ENCODE measurements at places on chromosomes 6 and 20.

GRCh38 chr20:8809107-8809953, 259.6 kb upstream of the PLCB4 start:
- DNase-seq = no peak

DNA sequence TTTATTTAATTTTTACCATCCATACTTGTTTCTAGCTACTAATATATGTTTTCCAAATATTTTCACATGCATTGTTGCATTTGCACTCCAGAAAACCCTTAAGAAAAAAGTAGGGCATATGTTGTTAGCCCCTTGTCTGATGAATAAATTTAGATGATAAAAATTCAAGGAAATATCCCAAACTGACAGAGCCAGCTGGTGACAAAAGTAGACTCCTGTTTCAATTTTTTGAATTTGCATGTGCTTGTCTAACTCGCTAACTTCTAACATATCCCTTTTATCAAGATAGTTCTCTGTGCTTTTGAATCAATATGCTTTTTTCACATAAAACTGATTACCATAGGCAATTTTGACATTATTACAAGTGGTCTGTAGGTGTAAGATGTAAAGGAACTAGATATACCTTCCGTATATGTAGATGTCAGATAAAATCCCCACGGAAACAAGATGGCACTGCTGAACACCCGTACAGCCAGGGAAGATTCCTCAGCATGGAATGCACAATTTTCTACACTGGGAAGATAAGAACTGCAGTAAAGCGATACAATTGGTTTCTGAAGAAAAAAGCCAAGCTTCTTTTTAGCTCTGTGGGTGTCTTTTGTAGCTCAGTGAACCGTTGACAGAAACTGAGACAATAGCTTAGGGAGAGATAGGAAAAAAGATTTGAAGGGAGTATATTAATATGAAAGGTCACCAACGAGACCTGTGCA, 437.6 kb upstream of the RNF217 start:
- no peak for DNase-seq

DNA sequence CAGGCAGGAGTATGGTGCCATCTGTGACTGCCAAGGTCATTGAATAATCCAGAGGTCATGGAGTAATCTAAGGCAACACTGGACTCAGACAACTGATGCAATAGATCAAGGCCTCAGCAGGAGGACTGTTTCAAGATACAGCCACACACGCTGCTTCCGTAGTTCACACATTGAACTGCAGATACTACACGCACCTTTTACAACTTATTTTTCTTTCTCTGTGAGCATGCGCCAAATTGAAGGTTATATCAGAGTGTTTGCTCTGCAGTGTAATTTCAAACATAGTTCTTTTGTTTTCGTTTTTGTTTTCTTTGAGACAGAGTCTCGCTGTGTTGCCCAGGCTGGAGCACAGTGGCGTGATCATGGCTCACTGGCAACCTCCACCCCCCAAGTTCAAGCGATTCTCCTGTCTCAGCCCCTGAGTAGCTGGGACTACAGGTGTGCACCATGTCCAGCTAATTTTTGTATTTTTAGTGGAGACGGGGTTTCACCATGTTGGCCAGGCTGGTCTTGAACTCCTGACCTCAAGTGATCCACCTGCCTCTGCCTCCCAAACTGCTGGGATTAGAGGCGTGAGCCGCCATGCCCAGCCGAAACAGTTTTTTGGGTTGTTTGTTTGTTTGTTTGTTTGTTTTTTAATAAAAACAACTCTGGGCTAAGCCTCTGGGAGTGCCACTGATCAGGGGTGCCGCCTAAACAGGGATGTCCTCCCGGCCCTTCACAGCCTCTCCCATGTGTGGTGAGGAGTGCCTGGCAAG, 96.6 kb upstream of the NAA20 start:
- no peak for DNase-seq

DNA sequence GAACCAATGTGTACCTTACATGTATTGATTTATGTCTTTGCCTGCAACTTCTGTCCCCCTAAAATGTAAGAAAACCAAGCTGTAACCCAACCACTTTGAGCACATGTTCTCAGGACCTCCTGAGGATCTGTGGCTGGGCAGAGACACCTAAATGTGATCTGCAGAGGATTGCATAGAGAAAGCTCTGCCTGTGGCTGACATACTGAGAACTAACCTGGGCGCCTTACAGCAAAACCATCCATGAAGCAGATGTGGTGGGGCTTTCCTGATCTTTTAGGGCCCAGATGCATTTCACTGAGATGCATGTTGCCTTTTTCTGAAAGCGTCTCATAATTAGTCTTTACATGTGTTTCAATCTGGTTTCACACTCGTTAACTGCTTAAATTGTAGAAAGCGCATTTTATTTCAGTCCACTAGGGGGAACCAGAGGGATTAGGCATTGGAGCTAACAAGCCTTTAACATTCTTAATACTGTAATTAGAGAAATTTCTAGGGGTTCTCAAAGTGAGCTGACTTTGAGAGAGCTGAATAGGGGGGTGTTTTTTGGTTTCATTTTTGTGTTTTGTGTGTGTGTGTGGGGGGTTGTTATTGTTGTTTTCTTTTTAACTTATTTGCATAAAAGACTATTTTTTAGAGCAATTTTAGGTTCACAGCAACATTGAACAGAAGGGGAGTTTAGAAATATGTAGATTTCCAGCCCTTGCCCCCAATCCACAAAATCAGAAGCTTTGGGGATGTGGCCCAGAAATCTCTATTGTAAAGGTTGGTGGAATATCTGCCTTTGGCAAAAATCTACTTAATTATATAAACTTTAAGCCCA, 50.9 kb upstream of the FAM184A start:
- DNase-seq = peak; percentile 45

GRCh38 chr6:12008366-12009179, 3.5 kb upstream of the HIVEP1 start:
- DNase-seq = peak; percentile 7

DNA sequence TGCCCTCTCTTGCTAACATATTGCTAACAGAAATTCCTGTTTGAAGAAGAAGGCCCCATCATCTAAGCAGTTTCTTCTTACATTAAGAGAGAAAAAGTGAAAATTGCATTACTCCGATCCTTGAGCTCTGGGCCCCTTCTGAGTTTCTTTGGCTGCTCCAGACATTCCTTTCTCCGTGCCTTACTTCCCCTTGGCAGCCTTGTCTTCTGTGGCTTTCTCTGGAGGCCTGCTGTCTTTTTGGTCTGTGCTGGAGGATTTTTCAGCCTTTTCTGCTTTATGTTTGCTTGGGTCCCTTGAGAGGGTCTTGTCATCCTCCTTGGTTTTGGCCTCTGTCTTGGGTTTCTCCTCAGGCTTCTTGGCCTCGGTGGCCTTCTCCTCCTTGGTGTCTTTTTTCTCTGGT, 378.8 kb upstream of the CHD6 start:
- DNase-seq = no peak

- DNase-seq = no peak
These were observed 229.8 kb downstream of the SOX4 start for GRCh38 chr6:21823371-21823770.

DNA sequence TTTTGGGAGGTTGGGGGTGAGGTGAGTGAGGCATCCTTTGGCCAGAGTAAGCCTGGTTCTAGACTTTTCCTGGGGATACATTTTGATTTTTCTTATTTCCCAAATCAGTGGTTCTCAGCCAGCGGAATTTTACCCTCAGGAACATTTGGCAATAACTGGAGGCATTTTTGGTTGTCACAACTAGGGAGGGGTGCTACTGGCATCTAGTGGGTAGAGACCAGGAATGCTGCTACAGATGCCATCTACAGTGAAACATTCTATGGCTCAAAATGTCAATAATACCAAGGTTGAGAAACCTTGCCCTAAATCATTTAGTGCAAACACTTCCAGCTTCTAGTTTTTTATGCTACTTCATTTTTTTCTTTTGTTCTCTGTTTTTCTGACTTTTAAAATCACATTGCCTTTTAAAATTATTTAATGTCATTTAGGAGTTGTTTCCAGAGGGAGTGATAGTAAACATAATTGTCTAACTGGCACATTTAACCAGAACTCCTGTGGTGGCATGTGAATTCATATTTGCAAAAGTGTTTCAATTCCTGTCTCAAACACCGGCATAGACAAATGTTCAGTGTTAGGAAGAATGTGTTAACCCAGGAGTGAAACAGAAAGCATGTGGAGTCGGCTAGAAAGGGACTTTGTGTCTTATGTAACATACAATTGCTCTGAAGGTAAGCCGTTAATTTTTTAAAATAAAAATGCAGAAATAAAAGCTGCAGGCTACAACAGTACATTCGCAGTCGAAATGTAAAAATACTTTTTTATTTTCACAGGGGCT, 59.0 kb downstream of the QRSL1 start:
- no peak for DNase-seq

DNA sequence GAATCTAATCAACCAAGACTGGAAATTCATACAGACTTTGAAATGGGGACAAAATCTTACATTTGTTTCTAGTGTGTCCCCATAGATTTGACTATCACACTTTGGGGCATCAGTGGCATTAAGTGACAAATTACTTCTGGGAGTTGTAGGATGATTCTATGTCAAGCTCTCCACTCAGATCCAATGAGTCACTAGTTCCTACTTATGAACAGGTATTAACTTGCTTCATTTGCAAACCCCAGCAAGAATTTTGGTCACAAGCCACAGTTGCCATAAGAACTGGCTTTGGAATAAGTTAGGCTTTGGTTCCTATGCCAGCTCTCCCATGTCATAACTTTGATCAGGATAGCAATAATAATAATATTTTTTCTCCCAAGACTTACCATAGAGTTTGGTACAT, 77.6 kb upstream of the PTPRK start:
- DNase-seq = no peak

DNA sequence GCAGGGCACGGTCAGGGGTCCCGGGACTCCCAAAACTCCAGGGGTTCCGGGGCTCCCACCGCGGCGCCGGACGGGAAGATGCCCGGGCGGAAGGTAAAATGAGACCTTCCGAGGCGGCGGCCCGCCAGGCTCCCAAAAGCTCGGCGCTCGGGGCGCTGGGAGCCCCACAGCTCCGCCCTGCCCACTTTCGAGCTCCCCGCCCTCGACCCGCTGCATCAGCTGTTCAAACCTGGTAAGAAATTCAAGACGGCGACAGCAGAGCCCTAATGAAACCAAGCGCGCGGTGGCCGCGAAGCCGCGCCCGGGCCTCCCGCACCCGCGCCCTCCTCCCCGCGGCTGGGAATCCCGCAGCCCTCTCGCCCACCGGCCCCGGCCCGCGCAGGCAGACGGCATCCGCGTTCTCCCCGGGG, 369 bp downstream of the SLC4A11 start:
- DNase-seq = no peak

DNA sequence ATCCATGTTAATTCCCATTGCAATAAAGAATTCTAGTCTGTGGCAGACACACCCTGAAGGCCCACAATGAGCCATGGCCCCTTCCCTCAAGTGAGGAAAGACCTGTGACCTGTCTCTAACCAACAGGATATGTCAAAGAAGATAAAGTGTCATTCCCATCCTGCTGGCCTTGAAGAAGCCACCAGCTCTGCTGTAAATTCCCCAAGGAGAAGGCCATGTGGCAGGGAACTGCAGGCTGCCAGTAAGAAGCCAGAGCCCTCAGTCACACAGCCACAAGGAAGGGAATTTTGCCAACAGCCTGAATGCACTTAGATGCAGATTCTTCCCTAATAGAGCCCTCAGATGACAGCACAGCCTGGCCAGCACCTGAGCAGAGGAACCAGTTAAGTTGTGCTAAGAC, 24.8 kb downstream of the VIP start:
- no peak for DNase-seq

GRCh38 chr20:13736436-13737191, 48.1 kb downstream of the ESF1 start:
- DNase-seq = no peak

GRCh38 chr6:110040716-110041115, 62.6 kb downstream of the GPR6 start:
- DNase-seq = no peak

GRCh38 chr20:35117196-35117595, 24.6 kb upstream of the TRPC4AP start:
- no peak for DNase-seq

DNA sequence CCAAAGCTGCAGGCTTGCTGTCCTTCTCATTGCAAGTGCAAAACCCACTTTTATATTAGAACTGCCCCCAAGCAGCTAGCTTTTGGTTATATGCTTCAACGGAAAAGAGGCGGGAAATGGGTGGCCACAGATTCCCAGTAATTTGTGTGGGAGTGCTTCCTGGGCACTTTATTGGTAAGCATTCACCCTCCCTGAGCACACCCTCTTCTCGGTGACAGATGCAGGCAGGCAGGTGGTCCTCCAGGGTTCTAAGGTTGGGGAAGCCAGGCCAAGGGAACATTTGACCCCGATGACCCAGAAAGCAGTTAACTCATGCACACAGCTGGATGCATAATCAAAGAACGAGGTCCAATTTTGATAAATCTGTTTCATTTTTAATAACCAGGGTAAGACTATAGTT, 29.1 kb downstream of the PRDM1 start:
- no peak for DNase-seq

- no peak for DNase-seq
These were observed 1.6 kb downstream of the PPARD start for GRCh38 chr6:35343835-35344550.

DNA sequence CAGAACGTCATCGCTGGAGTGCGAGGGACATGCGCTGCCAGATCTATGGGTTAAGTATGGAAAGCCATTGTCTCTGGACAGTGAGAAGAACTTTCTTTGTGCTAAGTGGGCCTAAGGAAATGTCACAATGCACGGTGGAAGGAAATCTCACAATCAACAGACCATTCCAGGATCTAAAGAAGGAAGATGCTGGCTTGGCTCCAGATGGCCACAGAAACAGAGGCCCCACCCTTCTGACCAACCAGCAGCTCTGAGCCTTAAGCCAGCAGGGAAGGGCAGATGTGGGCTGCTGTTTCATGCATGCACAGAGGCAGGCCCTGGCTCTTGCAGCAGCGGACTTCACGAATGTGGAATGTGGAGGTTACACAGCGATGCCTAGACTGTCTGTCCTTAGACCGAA, 156.3 kb downstream of the SOBP start:
- no peak for DNase-seq

- no peak for DNase-seq
These were observed 300.2 kb downstream of the SOX4 start for GRCh38 chr6:21893793-21894192.

DNA sequence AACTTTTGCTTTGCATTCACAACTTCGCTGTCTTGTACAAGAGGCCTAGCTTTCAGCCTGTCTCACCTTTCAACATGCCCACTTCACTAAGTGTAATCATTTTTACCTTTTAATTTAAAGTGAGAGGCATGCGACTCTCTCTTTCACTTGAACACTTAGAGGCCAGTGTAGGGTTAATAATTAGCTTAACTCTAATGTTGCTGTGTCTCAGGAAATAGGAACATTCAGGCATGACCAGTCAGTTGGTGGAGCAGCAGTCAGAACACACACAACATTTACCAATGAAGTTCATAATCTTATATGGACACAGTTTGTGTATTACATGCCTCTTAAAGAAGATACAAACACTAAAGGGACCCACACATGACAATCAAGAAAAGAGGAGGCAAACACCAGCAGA, 47.6 kb downstream of the HTR1B start:
- DNase-seq = no peak

- DNase-seq = no peak
These were observed 162.5 kb downstream of the DLL1 start for GRCh38 chr6:170128346-170128745.

DNA sequence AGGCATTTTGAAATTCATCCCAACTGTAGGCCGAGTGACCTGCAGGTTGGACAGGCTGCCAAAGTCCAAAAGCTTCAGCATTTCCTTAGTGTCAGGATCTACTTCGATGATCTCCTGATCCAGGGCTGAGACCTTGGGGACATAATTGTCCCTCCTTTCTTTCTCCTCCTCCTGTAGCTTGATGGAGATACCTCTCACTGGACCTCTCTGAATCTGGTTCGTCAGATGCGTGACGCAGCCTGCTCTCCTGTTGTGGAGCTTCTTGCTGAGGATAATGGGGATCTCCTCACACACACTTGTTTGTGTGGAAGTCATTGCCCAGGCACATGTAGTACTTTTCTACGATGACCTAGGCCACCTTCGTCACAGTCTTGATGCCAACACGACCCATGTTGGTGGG, 1.5 kb upstream of the MAS1L start:
- no peak for DNase-seq
